ENCODE measurements at places on chromosomes 2 and 18.

- DNase-seq = no peak
These were observed 36.2 kb downstream of the ASB1 start for GRCh38 chr2:238462782-238463396.

DNA sequence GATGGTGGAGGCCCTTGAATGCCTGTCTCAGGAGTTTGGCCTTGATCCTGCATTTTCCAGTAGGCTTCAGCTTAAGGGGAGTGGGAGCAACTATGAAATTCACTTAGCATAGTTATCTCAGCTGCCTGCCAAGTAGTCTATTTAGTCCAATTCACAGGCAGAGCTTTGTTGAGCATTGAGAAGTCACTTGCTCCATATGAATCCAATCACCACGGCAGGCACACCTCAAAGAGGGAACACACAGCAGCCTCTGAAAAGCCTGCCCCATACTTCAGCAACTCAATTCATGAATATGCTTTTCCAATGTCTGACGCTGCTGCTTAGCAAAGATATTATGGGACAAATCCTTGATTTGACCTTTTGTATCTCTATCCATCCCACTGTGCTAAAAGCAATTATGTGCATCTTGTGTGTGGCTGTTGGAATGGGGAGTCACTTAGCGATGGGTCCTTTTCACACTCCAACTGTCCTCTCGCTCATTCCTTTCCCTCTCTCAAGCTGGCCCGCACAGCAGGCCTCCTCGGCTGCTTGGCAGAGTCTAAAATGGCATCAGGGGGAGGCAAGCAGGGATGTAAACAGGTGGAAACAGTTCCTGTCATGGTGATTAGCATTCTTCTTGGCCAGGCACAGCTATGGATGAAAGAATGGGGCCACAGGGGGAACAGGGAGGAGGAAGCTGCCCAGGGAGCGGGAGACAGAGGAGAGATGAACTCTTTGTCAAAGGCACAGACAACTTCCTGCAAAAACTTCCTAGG, 56.0 kb upstream of the LRPPRC start:
- DNase-seq = no peak

GRCh38 chr2:191001032-191001431, 12.9 kb downstream of the STAT1 start:
- DNase-seq = no peak

DNA sequence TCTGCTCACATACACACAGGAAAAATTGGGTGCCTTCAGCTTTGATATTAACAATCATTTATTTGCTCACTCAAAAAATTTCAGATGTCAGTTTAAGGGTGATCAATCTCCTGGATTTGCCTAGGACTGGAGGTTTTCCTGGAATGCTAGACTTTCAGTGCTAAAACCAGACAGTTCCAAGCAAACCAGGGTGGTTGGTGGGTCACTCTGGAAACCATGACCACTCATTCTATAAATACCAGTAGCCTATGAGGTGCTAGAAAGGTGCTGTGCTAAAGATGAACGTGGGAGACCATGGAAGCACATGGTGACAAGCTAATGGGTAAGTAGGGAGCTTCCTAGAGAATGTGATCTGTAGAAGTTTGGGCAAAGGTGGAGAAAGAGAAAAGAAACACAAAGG, 25.4 kb upstream of the STPG4 start:
- no peak for DNase-seq

DNA sequence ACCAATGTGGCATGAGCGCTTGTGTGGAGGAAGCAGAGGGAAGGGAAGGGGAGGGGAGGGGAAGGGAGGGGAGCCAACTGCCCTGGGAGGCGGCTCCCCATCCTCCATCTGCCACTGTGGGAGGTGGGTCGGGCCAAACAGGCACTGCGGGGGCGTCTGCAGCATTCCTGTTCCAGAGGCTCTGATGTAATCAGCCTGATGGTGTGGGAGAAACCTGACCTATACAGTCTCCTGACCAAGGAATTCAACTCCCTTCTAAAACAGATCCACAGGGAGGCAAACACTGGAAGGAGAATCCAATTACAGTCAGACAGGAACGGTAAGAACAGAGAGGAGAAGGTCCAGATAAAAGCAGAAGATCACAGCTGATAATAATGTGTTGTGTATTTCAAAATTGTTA, 88.8 kb downstream of the CD8B2 start:
- no peak for DNase-seq

DNA sequence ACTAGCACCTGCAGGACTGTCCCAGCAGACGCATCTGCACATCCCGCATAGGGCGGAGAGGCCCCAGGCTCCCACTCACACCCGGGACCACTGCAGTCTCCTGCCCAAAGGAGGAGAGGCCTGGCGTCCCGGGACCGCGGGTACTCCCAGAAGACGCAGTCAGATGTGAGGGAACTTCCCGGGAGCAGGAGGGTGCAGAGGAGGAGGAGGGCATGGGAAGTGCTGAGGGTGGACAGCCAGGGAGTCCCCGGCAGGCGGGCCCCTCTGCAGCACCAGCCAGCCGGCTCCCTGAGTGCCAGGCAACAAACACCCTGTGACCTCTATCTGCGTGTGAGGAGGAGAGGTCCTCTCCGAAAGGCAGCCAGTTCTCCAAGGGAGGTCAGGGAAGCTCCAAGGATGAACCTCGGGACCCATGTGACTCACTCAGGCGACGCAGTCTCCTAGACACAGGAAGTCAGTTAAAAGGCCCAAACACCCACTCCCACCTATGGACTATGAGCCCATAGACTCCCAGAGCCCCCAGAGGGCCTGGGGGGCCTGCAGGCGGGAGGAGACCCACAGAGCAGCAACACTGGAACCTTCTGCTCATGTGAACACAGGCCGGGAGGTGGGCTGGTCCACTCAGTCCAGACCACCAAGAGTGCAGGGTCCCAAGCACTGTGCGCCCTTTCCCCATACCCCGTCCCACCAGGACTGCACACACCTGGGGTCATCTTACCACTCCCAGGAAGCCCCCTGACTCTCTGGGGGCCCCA, 4.2 kb downstream of the PXDN start:
- DNase-seq = no peak

- DNase-seq = no peak
These were observed 438.8 kb upstream of the CDH20 start for GRCh38 chr18:60894254-60894945.

DNA sequence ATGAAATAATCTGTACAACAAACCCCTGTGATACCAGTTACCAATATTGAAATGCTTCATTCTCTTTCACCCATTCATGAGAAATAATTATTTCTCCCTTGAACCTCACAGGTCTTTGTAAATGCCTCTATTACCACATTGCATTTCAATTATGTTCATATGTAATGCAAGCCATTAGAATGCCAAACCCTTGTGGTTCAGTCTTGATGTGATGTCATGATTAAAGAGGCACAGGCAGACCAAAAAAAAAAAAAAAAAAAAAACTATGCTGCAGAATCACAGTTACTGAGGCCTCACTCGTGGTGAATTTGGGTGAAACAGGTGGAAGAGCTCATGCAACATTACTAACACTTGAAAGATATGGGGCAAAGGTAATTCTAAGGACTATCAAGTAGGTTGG, 9.4 kb upstream of the EPG5 start:
- no peak for DNase-seq

GRCh38 chr2:53896864-53897263, 37.1 kb upstream of the GPR75 start:
- DNase-seq = no peak

DNA sequence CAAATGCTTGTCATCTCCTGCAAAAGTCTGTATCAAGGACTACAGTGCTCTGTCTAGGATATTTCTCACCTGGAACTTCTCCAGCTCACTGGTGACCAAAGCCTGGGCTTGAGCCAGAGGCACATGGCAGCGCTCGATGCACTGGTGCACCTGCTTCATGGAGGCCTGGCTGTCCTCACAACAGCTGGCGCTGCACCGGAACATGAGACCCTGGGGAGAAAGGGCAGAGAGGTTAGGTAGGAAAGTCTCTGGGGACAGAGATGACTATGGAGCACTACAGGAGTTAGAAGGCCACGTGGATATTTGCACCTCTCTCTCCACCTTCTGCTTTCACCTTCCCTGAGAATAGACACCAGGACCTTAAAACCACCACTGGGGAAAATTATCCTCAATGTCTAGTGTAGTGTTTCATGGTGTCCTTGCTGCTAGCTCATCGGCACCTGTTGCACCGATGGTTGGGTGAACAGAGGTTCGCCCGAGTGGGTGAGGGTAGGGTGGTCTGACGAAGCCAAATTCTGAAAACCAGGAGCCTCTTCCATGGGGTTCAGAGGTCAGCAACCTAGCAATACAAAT, 1.0 kb downstream of the FAM136A start:
- DNase-seq = no peak

DNA sequence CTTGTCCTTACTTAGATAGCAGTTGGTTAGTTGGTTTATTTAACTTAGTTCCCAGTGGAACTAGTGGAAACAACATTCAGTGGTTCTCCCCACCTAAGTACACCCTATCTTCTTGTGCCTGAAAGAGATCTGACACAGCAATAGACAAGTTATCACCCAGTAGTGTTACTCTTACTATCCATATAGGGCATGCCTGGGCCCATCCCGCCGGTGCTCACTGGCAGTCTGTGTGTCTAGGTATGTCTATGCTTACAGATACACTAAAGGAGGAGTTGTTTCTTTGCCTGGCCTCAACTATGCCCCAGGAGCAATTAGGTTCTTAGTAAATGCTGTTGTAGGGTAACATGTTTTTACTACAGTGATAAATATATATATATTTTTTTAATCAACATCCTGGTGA, 12.0 kb upstream of the NRP2 start:
- no peak for DNase-seq

GRCh38 chr2:32237996-32238395, 26.7 kb downstream of the NLRC4 start:
- no peak for DNase-seq
